ENCODE measurements at places on chromosomes 12 and 14.

GRCh38 chr12:4271717-4272423, 1.7 kb upstream of the CCND2 start:
- DNase-seq = peak; percentile 83

- no peak for DNase-seq
Observed at GRCh38 chr12:32344047-32344446, 55.3 kb upstream of the FGD4 start.

GRCh38 chr14:72975770-72976169, 49.5 kb downstream of the DCAF4 start:
- DNase-seq = no peak

DNA sequence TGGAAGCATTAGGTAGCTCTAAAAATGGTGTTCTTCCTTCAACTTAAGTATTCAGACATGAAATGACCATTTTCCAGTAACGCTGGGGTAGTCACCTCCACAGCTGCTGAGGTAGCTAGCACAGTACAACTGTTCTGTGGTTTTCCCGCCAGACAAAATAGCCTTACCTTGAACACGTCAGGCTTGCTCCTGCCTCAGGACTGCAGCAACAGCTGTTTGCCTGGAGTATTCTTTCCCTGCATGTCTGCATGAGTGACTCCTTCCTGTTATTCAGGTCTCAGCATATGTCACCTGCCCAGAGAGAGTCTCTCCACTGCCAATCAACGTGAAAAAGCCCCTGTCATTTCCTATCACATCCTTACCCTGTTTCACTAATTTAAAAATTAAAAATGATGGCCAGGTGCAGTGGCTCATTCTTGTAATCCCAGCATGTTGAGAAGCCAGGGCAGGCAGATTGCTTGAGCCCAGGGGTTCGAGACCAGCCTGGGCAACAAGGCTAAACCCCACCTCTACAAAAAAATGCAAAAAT, 37.9 kb downstream of the WDR89 start:
- DNase-seq = no peak

GRCh38 chr14:74924061-74924460, 1.0 kb upstream of the RPS6KL1 start:
- no peak for DNase-seq

DNA sequence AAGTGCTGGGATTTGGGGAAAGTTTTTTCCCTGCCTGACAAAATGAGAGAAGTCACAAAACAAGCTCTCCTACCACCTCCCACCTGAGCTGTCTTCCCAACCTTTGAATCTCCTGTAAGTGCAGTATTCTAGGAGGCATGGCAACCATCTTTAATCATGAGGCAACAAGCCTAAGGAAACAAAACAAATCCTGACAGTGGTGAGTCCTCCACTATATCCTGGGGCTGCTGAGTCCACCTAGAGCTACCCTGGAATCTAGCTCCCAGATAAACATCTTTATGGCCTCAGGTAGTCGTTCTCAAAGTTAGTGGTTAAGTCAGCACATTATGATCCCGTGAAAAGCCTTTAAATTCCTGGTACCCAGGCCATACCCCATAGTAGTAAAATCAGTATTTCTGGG, 22.3 kb upstream of the ACTN1 start:
- DNase-seq = no peak

DNA sequence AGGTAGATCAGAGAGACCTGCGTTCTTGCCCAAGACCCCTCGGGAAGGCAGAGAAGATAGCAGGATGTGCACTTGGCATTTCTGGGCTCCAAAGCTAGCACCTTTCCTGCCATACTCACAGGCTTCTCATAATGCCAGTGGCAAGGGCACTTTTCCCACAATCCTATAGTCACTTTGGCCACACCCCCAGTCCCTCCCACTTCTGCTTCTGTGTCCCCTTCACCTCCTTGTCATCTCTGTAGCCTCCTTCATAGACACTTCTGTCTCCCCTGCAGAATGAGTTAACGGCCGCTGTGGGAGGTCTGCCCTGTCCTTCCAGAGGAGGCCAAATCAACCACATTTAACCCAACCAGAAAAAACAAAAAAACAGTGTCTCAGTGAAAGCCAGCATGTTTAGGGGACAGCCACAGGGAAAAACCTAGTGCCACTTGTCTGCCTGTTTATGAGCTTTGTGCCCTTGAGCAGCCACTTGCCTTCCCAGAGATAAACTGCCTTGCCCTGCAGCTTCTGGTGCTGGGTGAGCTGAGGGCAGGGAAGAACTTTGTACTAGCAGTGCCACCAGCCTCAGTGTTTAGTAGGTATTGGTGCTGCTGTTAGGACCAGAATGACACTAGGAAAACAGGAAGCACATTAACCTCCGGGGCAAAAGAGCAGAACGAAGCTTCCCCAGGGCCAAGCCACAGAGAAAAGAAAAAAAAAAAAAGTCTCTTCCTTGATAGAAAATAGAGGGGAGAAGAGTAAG, 193.0 kb upstream of the PWP1 start:
- no peak for DNase-seq

DNA sequence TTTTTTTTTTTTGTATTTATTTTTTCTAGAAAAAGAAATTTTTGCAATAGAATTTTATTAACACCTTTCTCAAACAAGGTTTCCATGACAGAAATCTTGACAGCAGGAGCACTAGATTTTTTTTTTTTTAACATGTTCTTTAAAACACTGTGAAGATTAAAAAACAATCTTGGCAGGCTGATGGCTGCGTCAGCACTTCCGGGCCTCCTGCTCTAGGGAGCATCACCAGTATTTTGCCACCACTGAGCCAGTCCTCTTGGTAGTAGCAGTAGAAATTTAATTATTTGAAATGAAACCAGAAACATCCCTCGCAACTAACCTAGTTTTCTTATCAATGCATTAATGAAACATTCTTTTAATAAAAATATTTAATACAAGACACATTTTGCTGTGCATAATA, 99.6 kb downstream of the APAF1 start:
- no peak for DNase-seq

DNA sequence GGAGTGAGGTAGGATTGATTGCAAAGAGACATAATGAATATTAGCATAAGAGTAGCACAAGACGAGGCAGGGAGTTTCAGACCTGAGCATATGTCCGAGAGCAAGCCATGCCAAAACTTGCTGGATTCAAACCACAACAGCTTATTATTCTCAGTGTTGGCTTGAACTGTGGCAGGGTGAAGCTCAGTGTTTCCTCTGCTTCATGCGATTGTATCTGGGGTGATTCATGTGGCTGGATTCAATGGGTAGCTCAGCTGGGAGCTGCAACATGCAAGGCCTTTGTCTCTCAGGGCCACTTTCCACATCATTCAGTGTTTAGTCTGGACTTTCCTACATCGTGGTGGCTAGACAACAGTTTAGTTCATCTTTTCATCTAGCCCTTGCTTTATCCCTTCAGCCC, 22.1 kb upstream of the E2F7 start:
- no peak for DNase-seq

GRCh38 chr12:1855241-1855640, 34.9 kb downstream of the LRTM2 start:
- no peak for DNase-seq

DNA sequence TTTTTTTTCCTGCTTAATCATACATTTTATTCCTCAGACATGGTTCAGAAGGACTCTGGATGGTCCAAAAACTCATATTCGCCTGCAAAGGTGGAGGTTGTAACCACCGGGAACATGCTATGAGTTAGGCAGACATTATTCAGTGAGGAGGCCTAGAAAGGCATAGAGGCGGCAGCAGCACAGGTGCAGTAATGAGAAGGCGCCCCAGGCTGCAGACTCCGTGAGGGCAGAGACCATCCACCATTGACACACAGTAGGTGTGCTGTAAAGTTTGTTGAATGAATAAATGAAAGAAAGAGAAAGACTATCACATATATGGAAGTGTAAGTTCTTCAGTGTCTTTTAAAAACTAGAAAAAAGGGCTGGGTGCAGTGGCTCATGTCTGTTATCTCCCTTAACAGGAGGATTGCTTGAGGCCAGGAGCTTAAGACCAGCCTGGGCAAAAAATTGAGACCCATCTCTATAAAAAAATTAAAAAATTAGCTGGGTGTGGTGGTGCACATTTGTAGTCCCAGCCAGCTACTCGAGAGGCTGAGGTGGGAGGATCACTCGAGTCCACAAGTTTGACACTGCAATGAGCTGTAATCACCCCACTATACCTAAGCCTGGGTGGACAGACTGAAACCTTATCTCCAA, 34.5 kb upstream of the PTGR2 start:
- DNase-seq = no peak

GRCh38 chr12:110073049-110073831, 24.9 kb upstream of the C12orf76 start:
- peak; percentile 59 for DNase-seq

GRCh38 chr12:101783150-101783549, 43.9 kb upstream of the SYCP3 start:
- DNase-seq = no peak

DNA sequence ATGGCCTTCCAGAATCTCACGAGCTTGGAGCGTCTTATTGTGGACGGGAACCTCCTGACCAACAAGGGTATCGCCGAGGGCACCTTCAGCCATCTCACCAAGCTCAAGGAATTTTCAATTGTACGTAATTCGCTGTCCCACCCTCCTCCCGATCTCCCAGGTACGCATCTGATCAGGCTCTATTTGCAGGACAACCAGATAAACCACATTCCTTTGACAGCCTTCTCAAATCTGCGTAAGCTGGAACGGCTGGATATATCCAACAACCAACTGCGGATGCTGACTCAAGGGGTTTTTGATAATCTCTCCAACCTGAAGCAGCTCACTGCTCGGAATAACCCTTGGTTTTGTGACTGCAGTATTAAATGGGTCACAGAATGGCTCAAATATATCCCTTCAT, 92.2 kb downstream of the FLRT2 start:
- no peak for DNase-seq

GRCh38 chr12:130716969-130717366, 869 bp upstream of the RIMBP2 start:
- no peak for DNase-seq

- DNase-seq = no peak
Observed at GRCh38 chr12:10783252-10783651, 19.2 kb downstream of the TAS2R7 start.

DNA sequence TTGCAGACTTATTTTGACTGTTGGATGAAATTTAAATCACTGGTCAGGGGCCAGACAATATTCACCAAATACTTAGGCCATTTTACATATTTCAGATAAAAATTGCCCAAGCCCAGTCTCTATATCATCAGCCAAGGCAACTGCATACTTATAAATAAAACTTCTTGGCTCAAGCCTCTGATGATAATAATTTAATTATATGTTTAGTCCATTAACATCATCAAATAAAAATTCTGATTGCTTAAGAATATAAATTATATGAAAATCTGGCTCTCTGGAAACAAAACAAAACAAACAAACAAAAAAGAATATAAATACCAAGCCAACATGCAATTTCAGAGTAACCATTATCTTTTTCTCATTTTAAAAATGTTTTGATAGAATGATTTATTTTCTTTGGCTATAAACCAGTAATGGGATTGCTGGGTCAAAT, 165.2 kb downstream of the BTG1 start:
- no peak for DNase-seq

- DNase-seq = no peak
Observed at GRCh38 chr12:19994968-19995367, 373.4 kb upstream of the PDE3A start.

- no peak for DNase-seq
Observed at GRCh38 chr12:64673490-64674169, 63.3 kb downstream of the RASSF3 start.

All from lower lobe of right lung (tissue), 2 donors.